ENCODE measurements at places on chromosomes 3 and 15.

GRCh38 chr3:53195066-53195450, 34.0 kb downstream of the PRKCD start:
- DNase-seq: no peak

- no peak for DNase-seq
Measured at GRCh38 chr3:52986938-52987337, 58.9 kb downstream of the SFMBT1 start.

- DNase-seq: no peak
Measured at GRCh38 chr3:101824702-101825101, 24.6 kb upstream of the NFKBIZ start.

DNA sequence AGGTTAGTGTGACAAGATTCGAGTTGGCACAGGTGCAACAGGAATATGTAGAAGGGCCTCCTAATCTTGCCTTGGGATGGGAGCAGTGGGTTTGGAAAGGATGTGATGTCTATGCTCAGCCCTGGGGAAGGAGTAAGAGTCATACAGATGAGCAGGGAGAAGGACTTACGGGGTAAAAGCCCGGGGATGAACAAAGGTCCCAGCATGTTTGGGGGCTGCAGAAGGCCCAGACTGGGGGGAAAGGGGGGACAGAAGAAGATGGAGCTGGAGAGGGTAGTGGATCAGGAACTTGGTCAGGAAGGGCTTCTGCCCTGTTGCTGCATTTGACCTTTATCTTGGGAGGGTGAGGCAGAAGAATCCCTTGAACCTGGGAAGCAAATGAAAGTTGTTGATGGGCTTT, 240.1 kb upstream of the ST8SIA2 start:
- no peak for DNase-seq

DNA sequence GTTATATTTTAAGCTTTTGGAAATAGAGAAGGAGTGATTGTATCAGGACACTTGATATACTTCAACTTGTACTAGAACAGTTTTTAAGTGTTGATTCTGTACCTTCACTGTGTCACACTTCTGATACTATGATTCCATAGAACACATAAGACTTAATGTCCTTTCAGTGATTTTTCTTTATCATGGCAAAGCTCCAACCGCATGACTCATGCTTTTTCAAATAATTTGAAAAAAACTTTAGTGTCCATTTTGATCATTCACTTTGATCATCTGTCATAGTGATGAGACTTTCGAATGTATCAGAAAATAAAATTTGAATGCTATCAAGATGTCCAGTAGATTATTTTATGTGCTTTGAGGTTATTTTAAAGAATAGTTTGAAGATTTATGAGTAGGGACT, 32.0 kb downstream of the AP4E1 start:
- DNase-seq: no peak

- DNase-seq: no peak
Measured at GRCh38 chr3:37255990-37256308, 81.6 kb upstream of the LRRFIP2 start.

- no peak for DNase-seq
Measured at GRCh38 chr3:49133226-49133951, 539 bp upstream of the LAMB2 start.

- DNase-seq: peak; percentile 81
Measured at GRCh38 chr3:39146611-39147591, 6.5 kb downstream of the CSRNP1 start.

DNA sequence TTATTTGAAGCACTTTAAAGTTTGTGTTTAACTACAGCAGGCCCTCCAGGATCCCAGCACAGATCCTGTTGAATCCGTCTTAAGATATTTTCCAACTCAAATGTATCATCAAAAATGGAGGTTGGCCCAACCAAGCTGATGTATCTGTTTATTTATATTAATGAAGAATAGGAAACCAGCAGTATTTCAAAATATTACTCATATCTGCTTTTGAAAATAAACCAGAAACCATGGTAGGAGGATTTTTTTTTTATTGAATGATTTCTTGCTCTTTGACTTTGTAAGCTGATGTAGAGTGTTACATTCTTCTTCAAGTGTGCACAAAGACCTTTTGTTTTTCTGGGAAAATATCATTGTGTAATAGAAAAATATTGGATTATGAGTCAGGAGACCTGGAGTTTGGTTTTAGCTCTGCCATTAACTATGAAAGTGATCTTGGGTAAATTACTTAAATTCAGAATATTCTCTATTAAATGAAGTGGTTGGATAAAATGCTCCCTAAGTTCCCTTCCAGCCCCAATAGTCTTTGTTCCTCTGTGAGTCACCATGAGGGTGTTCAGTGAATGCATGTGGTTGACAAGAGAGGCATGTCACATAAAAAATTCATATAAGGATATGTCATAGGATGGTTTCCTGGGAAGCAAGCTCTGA, 221.3 kb upstream of the GAP43 start:
- no peak for DNase-seq

GRCh38 chr15:86711476-86711875, 631.8 kb downstream of the AGBL1 start:
- DNase-seq: no peak

DNA sequence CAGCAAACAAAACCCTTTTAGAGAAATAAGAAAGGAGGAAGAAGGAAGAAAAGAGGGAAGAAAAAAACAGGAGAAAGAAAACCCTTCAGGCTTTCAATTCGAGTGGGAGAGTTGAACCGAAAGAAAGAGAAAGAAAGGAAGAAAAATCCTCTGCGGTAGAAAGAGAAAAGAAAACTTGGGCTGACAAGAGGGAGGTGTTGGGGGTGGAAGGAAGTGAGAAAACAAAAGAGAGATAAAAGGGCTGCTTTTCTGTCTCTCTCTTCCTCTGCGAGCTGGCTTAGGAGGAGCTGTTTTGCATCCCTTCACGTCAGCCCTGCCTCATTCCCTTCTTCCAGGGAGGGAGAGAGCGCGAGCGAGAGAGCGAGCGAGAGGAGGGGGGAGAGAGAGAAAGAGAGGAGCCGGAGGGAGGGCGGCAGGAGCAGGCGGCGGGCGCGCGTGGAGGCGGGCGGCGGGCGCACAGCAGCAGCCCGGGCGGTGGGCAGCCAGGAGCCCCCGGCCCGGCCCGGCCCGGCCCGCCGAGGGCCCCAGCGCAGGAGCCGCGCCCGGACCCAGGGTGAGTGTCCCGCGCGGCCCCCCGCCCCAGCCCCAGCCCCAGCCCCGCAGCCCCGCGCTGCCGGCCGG, at the start of gene ZNF710:
ZNF710 (plus strand) TSS at position 263 of the 621 bp plus-strand sequence. CDS start 65,814 bp downstream, outside the sequence.
- DNase-seq: peak; percentile 67

DNA sequence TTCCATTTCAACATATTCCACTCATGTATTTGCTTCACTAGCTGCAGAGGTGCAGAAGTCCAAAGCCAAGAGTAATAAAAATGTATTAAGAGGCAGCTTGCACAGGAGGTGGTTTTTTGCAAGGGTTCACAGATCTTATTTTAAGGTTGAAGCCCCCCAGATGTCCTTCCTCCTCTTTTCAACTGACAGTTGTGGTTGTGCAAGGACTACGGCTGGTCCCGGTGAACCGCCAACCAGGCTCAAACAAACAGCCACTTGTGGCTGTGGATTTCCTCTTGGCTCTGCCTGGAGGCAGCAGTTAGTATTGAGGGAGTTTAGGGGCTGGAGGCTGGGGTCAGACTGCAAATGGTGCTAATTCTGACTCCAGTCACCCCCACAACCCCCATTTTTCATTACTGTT, 240.7 kb upstream of the TBC1D5 start:
- DNase-seq: no peak

- DNase-seq: no peak
Measured at GRCh38 chr3:10023587-10024310, 2.5 kb upstream of the FANCD2 start.

DNA sequence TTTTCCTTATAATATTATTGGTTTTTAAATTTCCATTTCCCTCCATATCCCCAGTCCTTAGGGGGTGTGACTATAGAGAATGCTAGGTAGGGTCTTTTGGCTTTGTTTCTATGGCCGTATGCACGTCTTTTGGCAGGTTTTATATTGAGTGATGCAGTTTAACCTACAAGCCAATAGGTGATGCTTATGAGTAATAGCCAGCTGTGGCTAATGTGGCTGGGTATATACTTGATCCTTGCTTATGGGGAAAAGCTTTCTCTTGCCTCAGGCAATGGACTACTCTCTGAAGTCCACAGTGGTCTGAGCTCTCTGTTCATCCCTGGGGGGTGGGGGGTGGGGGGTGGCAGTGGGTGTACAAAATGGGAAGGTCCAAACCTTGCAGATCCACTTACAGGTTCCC, 223.9 kb downstream of the MFSD1 start:
- no peak for DNase-seq

- no peak for DNase-seq
Measured at GRCh38 chr3:52525680-52526561, 7.7 kb downstream of the NT5DC2 start.

DNA sequence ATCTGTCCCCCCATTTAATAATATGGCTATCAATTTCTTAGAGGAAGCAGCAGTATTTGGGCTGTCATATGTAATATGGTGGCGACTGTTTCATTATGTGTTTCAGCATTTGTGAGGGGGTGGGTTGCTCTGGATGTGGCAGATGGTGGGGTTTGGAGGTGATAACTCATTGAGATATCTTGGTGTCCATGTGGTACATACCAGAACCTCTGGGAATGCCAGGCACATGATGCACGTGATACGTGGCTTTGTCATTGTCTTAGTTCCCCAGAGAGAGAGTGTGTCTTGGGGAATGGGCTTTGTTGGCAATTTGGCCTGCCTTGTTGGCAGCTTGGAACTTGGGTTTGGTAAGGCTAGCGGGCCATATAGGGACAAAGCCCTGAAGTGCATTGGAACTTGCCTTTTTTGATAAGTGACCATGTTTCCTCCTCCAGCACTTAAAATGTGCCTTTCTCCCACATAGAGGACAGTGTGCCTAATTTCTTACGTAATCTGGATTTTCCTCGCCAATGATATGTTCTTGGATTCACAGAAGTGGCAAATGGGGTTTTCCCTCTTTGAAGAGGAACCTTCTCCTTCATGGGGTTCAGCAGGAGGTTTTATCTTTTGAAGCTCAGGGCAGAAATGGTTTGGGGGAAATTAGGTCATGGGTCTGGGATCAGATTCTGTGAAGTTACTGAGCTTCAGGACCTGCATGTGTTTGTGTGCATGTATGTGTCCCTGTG, 79.5 kb downstream of the DNASE1L3 start:
- no peak for DNase-seq

- DNase-seq: peak; percentile 55
Measured at GRCh38 chr15:69921626-69922619, 175.8 kb downstream of the TLE3 start.

DNA sequence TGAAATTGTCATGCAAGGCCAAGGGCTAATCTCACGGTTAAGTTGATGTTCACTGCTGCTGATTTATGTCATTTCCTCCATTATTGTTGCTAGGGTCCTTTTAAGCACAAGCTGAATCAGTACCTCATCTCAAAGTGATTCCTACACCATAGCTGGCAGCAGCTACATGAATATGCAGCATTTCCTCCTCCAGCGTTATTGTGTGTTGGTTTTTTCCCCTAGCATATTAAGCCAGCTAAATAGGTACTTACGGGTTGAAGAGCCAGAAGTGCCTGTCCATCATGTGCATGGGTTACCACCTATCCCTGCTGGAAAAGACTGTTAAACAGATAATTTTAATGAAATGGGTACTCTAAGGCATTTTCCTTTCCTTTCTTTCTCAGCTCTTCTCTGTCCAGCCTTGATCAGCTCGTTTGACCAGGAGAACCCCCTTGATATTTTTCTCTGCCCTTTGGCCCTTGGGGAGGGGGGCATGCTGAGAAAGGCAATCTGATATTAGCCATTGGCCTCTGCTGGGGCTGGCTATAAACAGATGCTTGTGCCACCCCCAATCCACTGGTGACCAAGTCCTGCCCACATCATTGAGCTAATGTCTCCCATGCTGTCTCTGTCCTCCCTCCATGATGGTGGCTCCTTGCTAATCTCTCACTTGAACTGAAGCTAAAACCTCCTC, 115.6 kb upstream of the PLXNA1 start:
- no peak for DNase-seq

DNA sequence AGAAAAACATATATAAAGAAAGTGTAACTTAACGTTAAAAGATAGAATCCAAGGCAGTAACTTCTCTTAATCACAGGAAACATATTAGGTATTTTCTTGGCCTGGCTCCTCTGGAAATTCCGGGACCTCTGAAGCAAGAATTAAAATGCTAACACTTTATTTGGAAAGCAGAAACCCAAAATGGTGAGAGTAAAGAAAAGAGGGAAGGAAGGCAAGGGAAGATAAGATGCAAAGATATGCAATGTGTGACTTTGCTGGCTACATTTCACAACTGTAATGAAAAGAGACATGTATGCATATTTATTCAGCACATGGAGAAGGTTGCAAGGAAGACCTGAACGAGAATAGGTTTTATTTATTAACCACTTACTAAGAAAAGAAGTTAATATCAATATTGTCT, 372.5 kb downstream of the TBL1XR1 start:
- no peak for DNase-seq

DNA sequence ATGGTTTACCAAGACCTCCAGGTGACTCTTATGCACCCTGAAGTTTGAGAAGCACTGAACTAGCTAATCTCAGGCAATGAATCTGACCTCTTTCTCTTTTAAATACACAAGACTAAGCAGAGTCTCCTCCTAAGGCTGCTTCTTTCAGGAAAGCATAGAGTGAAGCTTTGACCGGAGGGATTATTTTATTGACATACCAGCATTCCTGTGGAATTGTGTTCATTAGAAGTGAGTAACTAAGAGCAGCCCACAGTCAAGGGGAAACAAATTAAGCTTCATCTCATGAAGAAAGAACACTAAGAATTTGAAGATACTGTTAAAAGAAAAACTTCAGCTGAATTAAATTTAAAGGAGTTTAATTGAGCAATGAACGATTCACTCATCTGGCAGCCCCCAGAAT, 963.5 kb downstream of the NTRK3 start:
- no peak for DNase-seq

- no peak for DNase-seq
Measured at GRCh38 chr3:65246561-65246960, 558.8 kb upstream of the ADAMTS9 start.

DNA sequence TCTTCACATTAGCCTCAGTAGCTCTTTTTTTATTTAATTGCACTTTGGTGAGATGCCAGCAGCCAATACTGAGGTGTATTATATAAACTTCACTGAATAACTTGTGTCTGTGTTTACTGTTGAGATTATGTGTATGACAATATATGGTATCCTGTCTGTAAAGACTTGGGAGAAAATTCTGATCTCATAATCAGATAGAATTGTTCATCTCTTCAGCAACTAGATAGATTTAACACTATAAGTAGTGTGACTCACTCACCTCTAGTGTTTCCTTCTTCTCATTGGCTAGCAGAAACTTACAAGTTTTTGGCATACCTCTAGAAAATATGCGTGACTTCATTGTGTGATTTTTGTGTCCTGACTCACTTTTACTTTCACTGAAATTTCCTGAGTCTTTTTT, 67.6 kb upstream of the TGFBR2 start:
- DNase-seq: no peak

DNA sequence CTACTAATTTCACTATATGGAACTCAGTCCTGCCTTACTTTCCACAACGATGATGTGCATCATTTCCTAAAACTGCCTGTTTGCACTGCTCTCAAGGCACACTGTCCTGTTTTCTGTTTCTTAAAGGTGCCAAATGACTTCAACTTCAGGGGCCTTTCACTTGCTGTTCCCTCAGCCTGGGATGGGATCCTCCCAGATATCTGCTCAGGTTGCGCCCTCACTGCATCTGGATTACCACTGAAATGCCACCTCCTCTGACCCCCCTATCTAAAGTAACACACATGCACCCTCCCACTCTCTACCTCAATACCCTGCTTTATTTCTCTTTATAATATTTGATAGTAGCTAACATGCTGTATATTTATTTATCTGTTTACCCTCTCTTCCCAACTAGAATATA, 123.8 kb upstream of the CMC1 start:
- DNase-seq: no peak

- no peak for DNase-seq
Measured at GRCh38 chr3:48505968-48506504, 2.1 kb upstream of the SHISA5 start.

GRCh38 chr3:82001276-82001923, 240.0 kb upstream of the GBE1 start:
- DNase-seq: no peak
